NCI-H510A treated with DMSO at 0.1 percent for 48 hours (cell line): ENCODE measurements at places on chromosomes 12 and 14.

GRCh38 chr14:47511829-47512228 lies 163.6 kb downstream of the MDGA2 start:
- DNase-seq: no peak

- no peak for DNase-seq
Measured at GRCh38 chr12:19402743-19403431, 36.4 kb upstream of the AEBP2 start.

DNA sequence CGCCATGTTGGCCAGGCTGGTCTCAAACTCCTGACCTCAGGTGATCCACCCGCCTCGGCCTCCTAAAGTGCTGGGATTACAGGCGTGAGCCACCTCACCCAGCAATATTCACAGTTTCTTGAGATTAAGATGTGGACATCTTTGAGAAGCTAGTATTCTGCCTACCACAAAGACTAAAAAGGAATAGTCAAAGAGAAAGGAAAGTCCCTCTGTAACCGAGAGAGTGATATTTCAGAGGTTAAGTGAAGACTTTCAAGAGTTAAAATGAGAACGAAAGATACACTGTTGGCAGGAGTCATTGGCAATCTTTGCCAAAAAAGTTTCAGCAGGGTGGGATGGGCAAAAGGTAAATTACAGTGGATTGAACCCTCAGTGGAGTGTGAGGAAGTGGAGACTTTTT lies 15.6 kb downstream of the DGKA start:
- DNase-seq: no peak

DNA sequence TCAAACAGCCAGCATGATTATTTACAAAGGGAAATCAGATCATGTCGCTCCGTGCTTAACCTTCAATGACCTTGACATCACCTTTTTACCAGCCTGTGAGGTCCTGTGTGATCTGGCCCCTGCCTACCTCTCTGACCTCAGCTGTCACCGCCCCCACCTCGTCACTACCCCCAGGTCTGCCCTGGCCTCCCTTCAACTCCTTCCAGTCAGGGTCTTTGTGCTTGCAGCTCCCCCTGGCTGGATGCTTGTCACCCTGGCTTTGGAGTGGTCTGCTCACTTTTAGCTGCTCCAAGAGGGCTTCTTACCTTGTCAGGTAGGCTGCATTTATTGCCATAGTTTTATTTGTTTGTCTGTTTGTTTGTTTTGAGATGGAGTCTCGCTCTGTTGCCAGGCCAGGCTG lies 8.2 kb upstream of the MAX start:
- DNase-seq: no peak

DNA sequence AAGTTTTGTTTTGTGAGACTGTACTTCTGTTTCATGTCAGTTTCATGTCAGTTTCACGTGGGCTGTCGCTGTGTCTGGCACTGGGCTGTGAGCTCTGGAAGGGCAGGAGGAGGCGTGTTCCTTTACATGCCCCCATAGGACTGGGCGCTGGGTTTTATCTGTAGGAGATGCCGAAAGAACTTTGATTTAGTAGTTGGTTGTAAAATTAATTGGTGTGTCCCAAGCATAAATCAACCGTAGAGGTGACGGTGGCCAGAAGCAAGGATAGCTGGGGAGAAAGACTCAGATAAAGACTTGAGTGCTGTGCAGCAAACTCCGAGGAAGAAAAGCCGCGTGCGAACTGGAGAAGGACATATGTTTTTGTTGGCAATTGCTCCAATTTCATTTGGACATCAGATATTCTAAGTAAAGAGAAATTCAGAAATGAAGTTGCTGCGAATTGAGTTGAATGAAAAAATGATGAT lies 182.5 kb downstream of the VRK1 start:
- DNase-seq: no peak

DNA sequence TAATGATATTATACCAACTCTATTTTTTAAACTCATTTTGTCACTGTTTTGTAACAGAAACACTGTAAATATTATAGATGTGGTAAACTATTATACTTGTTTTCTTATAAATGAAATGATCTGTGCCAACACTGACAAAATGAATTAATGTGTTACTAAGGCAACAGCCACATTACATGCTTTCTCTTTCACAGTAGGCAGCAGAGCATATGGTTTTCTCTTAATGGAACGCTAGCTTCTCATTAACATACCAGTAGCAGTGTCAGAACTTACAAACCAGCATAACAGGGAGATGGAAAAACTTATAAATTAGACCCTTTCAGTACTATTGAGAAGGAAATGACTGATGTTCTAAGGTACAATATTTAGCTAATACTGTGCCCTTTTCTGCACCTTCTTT lies 398.8 kb downstream of the PRKD1 start:
- DNase-seq: no peak

DNA sequence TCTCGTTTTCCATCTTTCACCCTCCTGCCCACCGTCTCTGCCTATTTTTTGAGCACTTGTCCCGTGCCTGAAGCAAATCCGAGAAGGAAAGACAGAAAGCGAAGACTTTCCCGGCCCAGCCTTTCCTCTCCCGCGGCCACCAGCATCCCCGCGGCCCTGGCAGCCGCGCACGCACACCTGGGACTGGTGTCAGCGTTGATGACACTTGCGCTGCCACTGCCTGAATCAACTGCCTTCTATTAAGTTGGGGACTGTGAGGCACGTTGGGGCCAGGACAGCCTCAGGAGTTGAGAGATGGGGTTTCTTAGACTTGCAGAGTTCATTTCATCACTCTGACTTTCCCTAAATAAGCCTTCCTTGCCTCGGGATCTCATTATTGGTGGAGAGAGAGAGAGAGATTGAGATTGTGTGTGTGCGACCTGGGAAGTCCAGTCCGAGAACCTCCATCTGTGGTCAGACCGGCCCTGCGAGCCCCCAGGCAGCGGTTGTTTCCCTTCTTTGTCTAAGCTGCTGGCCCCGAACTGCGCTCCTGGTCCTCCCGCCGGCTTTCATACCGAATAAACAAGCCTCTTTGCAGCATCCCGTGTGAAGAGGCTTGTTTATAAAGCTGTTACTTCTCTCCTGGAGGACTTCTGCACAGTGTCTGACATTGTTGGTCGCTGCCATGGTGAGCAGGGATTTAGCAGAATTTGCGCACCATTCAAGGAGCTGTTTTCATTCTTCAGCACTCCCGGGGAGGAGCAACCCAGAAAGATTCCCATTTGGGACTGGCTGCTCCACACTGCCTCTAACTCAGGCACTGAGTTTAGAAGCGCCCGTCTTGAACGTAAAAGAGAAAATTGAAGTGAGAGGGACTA lies 1.5 kb downstream of the PDZRN4 start:
- DNase-seq: peak; percentile 32

DNA sequence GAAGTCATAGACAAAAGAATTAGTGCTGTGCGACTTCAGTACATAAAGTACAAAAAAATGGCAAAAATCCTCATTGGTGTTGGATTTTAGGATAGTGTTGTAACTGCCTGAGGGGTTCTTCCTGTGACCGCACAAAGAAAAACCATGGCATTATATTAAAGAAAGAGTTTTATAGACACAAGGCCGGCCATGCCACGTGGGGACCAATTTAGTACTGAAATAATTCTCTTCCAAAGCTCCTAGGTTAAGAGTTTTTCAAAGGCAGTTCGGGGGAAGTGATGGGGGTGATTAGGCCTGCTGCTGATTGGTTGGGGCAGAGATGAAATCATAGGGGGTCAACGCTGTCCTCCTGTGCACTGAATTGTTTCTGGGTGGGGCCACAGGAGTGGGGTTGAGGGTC lies 150.9 kb upstream of the EEA1 start:
- no peak for DNase-seq

DNA sequence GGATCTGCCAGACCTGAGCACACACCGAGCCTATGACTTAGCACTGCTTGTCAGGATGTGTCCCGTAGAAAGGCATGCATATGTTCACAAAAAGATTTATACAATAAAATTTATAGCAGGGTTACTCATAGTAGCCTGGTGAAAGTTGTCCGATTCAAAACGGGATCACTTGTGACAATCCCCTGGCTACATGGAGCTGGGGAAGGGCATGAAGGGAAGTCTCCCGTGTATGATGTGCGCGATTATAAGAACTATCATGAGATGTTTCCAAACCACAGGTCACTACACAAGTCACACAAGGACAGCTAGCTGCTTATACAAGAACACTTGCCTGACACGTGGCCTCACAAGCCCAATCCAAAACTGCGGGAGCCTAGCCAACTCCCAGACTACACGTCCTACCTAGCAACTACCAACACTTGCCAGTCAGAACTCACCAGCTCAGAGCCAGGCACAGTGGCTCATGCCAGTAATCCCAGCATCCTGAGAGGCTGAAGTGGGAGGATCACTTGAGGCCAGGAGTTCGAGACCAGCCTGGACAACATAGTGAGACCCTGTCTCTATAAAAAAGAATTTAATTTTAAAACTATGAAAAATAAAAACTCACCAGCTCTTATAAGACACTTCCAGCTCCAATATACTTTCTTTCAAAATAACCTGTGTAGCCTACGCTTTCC lies 7.5 kb upstream of the CDCA4 start:
- no peak for DNase-seq

DNA sequence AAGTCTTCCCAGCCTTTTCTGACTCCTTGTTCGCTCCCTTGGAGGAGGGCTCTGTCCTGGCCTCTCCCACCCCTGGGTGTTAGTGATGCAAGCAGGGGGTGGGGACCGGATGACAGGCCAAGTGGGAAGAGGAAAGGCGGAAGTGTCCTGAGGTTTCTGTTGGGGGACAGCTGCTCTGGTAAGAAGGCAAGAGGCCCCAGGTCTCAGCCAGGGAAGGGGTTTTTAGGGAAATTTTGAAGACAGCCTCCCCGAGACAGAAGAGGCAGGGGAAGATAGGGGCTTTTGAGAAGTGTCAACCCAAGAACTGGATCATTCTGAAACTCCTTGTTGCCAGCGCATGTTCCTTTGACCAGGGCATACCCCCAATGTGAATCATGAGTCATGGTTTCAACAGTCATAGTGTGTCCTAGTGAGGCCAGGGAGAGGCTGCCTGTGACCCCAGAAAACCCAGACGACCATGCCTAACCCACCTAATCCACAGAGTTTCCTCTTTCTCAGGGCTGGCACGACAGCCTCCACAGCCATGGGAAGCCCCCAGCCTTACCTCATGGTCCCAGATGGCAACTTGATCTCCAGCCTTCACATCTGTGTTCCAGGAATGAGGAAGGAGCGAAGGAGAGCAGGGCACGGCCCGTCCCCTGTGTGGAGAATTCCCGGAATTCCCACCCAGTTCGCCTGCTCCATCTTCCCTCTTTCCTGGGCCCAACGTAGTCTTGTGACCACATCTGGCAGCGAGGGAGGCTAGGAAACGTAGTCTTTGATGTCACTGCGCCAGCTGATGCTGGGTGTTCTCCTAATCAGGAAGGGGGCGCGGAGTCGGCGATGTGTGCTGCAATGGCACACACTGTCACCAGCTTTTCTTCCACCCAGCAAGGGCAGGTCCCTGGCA lies 4.9 kb upstream of the GPR132 start:
- DNase-seq: no peak

DNA sequence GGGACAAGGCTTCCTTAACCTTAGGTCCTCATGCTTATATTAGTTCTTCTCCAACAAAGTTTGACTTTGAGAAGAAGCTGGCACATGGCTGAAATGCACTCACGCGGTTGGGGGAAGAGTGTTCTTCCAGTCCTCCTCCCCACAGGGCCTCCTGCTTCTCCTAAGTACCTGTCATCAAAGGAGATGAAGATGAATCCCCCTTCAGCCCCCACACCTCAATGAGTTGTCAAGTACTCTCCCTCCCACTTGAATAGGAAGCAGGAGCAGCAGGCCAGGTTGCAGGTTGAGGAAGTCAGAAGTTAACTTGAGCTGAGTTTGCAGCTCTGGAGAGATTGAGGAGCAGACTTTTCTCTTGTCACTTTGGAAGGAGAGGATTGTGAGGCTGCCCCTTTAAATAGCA lies 2.9 kb upstream of the PDE1B start:
- DNase-seq: no peak

DNA sequence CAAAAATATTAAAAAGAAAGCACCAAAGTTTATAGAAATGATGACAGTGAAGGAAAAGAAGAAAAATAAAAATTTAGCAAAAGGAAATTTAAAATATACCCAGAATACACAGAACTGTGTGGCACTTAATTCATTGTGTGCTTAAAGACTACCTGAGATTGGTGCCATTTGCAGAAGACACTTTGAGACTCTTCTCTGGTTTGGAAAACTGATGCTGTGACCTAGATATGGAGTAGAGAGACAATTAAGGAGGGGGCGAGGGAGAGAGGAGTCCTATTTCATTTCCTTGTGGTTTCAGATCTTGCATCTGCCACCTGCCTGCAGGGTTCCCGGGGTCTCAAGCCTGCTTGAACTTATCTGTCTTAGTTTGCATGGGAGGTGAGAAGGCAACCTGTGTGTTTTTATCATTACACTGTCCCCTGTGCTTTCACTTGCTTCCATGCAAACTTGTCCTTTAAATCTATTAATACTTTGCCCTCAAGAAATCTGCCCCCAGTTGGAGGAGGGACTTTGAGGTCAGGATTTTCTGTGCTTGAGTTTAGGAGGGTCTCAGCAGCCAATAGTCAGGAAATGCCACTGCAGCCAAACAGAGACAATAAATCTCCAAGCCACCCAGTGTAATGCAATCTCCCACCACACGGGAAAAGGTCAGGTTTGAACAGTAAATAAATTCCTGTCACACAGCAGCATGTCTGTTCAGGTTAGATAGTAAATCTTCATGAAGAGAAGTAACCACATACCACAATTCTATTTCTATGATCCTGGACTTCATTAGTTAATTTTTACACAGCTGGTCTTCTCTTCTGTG lies 119.4 kb downstream of the CAND1 start:
- DNase-seq: peak; percentile 39

DNA sequence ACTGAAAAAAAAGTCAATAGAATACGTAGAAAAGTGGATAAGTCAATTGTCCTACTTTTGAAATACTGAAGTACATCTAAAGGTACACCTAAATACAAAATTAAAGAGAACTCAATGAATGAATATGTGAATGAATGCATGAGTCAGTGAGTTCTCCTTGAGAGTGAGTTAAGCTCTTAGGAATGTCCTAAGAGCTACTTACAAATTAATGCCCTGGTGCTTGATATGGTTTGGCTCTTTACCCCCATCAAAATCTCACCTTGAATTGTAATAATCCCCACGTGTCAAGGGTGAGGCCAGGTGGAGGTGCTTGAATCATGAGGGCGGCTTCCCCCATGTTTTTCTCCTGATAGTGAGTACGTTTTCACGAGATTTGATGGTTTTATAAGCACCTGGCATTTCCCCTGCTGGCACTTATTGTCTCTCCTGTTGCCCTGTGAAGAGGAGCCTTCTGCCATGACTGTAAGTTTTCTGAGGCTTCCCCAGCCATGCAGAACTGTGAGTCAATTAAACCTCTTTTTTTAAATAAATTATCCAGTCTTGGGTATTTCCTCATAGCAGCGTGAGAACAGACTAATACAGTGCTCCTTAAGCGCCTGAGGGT lies 192.2 kb upstream of the ARHGAP5 start:
- DNase-seq: no peak

DNA sequence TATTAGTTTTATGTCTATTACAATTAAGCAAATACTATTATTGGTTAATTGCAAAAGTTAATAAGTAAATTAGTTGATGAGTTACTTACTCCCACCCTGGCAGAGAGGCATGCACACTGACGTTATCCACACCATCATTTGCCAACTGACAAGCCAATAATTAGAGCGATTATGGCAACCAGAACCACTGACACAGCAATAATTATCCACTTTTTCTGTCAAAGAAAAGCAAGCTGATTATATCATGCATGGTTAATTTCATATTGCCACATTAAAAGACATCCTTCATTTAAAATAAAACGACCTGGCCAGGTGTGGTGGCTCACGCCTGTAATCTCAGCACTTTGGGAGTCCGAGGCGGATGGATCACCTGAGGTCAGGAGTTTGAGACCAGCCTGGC lies 43.1 kb downstream of the STX2 start:
- no peak for DNase-seq
